ENCODE measurements at places on chromosomes 2 and 18.

- DNase-seq = no peak
Measured at GRCh38 chr18:6434481-6434880, 19.8 kb upstream of the L3MBTL4 start.

DNA sequence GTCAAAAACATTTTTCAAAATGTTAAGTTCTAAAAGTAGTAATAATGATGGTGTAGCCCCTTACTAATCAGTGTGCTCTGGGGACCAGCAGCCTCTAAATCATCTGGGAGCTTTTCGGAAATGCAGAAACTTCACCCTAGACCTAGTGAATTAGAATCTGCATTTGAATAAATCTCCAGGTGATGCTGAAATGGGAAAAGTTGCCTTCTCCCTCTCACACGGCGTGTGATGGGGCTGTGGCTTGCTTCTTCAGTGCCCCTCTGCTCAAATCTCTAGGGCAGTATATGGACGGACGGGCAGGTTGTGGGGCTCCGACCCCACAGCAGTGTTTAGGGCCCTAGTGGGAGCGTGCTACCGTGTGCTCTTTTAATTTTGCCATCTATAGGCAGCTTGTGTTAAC lies 368.6 kb downstream of the GALNT13 start:
- DNase-seq = no peak

DNA sequence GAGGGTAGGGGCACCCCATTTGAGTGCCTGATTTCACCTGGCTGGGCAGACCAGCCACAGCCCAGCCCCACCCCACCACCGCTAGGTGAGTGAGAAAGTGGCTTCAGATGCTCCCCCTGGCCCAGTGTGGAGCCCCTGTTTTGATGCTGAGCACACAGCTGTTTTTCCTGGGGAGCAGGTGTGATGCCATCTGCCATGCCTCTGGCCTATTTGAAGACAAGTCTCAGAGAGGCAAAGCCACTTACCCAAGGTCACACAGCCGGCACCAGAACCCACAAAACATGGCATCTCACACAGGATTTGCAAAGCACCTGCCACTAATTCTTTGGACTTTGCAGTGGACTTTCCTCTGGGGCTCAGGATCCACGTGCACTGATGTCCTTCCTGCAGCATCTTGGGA lies 131.3 kb downstream of the INHBB start:
- DNase-seq = no peak

DNA sequence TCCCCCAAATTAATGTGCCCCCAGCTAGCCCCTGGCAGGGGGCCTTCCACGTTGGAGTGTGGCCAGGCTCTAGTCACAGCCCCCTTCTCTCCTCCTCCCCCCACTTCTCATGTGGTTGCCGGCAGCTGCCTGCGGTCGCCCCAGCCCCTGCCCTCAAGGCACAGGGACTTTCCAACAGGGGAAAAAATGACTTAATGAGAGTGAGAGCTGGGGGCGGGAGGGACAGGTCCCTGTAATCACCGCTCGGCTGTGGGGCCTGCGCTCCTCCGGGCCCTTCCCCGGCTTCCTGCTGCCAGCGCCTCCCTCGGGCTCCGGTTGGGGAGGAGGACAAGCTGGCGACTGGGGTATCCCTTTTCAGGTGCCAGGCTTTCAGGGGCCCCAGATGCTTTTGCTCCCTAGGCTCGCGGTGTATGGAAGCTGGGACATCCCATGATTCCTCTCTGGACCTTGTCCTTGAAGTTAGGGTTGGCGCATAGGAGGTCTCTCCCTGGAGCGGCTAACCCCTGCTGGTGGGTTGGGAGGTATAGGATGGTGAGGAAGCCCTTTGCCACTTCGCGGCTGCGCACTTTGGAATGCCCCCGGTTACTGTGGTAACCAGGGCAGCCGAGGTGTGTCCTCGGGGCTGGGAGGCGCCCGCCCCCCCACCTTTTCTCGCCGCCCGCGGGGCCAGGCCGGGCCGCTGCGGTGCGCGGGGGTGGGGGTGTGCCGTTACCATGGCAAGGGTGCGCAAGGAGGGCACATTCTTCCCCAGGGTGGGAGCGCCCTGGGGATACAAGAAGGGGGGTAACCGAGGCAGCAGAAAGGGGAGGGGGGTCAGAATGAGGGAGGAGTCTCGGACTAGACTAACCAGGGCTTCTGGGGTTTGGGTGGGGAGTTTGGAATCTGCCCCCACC lies 16.1 kb downstream of the WNT10A start:
- peak; percentile 69 for DNase-seq

- DNase-seq = no peak
Measured at GRCh38 chr2:99836690-99837605, 305.4 kb downstream of the AFF3 start.

GRCh38 chr2:21291426-21291825 lies 167.7 kb downstream of the TDRD15 start:
- no peak for DNase-seq

- DNase-seq = no peak
Measured at GRCh38 chr2:231462729-231463465, 1.4 kb downstream of the NCL start.

DNA sequence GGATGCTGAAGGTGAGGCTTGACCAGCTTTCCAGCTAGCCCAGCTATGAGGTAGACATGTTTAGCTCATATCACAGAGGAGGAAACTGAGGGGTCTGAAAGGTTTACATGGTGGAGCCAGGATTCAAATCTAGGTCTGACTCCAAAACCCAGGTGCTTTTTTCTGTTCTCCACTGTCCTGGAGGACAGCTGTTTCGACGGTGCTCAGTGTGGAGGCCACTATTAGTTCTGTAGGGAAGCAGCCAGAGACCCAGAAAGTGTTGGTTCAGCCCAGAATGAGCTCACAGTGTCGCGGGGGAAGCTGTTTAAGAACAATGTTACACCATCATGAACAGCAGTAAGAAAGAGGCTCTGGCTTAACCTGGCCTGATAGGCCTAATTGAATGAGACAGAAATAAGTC lies 11.1 kb downstream of the PROC start:
- no peak for DNase-seq

DNA sequence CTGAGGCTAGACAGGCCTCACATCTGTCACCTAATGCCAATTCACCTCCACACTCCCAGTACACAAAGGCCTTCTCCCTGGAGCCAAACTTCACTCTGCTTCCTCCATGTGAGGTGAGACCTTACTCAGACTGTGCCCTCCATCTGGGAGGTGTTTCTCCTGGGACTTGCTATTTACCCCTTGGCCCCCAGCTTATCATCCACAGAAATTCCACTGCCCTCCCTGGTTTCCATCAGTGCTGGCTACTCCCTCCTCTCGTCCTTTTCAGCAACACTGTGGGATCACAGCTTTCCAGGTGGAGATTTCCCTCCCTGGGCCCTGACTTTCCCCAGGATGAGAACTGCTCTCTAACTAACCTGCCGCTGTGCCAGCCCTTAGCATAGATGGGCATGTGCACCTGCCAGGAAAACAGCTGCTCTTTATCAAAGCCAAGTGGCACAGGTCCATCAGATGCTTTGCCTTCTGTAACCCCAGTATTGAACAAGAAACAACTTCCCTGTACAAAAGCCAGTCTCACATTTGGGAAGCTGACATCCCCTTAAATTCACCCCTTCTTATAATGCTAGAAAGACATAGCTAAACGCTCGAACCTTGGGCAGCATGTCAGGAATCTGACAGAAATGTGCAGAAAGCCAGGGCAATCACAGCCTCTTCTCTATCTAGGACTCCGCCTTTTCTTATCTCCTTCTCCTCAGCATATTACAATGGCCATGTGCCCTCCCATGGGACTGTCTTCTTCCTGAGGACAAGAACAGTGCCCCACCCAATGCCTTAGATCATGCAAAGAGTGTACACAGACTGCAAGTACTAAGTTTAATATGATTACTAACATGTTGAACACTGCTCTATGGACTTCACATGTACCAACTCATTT lies 535.5 kb upstream of the ID2 start:
- DNase-seq = no peak

DNA sequence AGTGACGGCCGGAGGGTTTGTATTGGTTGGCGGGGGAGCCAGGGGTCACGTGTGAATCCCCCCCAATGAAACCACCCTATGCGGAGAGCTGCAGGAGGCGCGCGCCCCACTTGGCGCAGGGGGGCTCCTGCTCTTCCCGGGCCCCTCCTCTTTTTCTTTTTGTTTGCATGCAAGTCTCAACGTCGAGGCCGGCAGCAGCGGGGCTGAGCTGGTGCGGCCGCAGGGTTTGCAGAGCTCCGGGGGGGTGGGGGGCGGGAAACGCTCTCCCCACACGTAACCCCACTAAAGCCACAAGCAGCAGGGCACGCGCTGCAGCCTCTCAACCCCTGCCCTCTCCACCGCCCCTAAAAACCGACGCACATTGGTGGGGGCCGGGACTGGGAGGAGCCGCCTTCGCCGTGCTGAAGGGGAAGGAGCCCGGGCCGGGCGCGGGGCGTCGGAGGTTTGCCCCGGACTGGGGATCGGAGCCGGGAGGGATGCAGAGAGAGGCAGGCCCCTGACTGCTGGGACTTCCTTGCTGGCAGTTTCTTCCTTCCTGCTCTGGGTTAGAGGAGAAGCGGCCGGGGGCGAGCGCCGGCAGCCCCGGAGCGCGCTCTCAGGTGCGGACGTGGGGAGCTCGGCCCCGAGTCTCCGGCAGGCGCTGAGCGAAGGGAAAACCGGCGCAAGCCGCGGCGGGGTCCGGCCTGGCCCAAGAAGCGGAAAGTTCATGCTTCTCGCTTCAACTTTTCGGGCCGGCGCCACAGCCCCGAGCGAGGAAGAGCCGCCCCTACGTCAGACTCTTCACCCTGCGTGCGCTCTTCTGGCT lies 864 bp downstream of the LBH start:
- DNase-seq = peak; percentile 59

DNA sequence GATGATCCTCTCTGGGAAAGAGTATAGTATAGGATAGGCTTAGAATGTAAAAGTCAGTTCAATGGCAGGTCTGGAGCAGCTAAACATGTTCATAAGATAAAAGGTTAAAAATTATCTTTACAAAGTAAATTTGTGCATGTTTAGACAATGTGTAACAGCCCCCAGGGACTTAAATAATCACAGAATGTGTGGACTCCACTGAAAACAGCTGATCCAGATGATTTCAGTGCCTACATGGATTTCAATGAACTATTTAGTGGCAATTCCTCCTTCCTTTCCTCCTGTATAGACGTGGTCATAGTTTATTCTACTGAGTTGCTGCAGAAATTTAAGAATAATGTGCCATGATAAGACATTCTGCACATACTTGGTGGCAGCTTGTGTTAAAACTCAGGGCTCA lies 42.9 kb downstream of the ARHGEF33 start:
- DNase-seq = no peak

- DNase-seq = no peak
Measured at GRCh38 chr2:128363934-128364361, 45.3 kb upstream of the HS6ST1 start.

GRCh38 chr18:57743008-57743407 lies 60.1 kb downstream of the ATP8B1 start:
- no peak for DNase-seq

- no peak for DNase-seq
Measured at GRCh38 chr2:161625314-161625919, 1.2 kb downstream of the SLC4A10 start.

DNA sequence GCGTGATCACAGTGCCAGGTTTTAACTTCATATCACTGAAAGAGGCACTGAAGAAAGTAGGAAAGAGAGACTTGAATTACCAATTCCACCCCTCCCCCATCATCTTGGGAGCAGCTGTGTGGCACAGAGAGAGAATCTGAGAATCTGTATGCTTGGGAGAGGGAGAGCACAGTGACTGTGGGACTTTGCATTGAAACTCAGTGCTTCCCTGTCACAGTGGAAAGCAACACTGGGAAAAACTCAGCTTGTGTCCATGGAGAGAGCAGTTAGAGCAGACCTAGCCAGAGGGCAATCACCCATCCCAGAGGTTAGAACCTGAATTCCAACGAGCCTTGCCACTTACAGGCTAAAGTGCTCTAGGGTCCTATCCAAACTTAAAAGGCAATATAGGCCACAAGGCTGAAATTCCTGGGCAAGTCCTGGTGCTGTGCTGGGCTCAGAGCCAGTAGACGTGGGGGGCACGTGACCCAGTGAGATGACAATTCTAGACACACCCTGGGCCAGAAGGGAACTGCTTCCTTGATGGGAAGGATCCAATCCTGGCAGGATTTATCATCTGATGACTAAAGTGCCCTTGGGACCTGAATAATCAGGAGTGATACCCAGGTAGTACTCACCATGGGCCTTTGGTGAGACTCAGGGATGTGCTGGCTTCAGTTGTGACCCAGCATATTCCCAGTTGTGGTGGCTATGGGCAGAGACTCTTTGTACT lies 15.5 kb upstream of the ABCB11 start:
- DNase-seq = no peak

- no peak for DNase-seq
Measured at GRCh38 chr2:186423481-186423880, 62.6 kb upstream of the ZC3H15 start.

DNA sequence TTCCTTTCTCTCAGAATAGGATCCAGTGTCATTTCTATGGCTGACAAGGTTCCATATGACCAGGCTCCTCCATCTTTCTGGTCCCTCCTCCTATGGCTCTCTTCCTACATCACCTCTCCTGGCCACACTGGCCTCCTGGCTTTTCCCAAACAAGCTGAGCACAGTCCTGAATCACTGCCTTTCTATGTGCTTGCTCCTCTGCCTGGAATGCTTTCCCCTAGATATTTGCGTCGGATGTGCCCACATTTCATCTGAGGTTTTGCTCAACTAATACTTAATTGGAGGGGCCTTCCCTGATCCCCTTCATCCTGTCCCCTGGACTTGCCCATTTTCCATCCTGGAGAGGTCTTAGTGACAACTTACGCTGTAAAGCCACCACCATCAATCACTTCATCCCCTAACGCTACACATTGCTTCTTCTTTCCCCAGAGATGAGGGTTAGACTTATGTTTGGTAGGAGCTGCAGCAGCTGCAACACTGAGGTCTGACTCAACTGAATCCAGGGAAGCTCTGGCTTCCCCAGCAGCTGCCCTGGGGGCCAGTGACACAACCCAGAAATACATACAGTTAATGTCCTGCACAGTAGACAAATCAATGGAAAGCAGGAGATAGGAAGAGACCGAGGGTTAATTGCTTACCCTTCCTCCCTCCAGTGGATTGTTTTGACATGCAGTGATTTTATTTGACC lies 42.9 kb downstream of the QPCT start:
- DNase-seq = no peak

GRCh38 chr2:61210332-61210981 lies 48.5 kb downstream of the C2orf74 start:
- DNase-seq = no peak

Measured in activated CD8-positive, alpha-beta memory T cell treated with anti-CD3 and anti-CD28 coated beads for 1 hour (primary cell).